ENCODE measurements at places on chromosomes 2 and 18.

DNA sequence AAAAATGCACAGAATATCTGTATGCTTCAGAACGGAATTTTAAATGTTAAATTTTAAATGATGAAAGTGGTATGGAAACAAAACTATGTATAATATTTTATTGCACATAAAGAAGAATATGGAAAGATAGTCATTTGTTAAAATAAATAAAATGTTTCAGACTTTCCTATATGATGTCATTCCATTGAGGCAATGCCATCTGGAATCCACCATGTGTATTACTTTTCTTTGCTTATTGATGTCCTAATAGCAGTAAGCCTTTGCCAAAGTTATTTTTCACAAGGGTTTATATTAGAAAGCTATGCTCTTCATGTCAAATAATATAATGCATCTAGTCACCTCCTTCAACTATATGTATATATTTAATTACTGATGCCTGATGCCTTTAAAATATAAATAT lies 601.6 kb upstream of the PKDCC start:
- no peak for DNase-seq

DNA sequence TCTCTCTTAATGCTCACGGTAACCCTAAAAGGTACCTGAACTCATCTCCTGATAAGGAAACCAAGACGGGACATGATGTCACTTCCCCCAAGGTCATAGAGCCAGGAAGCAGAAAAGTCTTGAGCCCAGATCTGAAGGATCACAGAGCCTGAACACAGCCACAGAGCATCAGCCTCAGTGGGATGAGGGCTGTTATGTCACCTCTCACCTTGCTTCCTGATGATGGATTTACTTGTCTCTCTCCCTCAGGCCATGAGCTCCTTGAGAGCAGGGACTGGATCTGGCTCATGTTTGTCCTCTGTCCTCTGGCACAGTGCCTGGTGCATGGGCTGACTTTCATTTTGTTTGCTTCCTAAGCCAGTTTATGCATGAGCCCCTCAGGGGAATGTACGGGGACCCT lies 54.2 kb downstream of the SERTAD2 start:
- DNase-seq, result no peak

DNA sequence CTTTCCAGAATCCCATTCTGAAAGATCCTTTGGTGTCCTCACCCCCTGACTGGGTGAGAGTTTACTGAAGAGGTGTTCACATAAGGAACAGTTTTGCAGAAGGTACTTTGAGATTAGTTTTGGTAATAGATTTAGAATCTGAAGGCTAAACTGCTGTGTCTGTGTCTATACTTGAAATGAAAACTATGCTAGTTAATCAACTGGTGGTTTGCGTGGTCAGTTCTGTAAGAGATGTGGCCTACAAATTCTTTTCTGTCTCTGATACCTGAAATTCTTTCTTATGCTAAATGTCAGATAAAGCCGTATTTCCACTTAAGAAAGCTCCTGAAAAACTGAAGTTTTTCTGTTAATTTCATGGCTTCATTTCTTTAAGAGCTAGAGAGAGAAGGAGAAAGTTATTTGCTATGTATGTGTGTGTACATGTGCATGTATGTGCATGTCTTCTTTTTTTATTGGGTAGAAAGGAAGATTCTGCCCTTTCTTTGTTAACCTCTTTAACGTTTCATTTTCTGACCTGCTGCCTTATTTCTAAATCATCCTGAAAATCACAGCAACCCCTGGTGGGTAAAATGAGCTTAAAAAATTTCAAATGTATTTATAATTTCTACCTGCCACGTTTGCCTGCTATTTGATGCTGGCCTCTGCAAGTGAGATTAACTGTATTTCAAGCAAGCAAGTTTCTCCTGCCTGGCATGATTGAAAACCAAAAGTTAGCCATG lies 552.0 kb upstream of the NRP2 start:
- DNase-seq, result no peak

DNA sequence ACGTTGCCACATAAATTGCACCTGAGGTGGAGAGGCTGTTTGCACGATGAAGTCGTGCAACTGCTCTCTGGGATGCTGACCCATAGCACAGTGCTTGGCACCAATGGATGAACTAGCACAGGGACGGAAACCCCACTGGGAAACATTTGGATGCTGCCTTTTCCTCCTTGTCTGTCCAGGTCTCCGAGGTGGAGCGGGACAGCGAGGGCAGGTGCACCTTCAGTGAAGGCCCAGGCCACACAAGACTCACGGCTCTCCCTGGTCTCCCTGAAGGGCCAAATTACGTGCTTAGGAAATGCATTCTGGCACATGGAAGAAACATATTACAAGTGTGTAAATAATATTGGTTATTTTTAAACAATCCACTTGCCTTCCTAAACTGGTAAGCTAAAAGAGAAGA lies 70.3 kb downstream of the TPO start:
- no peak for DNase-seq

DNA sequence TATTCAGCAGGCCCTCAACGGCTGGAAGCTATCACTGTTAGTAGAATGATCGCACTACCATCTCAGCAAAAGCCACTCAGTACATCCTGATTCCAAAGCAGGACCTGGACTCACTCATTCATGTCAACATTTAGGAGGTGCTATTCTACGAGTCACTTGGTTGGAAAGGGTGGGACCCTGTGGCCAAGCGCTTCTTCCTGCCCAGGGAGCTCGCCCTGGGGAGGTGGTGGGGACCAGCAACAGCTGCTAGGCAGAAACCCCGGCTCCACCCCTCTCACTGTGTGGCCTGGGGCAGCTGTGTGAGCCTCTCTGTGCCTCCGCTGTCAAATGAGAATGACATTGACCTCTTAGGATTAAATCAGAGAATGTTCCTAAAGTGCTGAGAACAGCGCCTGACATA lies 231.4 kb downstream of the EIPR1 start:
- DNase-seq, result no peak

DNA sequence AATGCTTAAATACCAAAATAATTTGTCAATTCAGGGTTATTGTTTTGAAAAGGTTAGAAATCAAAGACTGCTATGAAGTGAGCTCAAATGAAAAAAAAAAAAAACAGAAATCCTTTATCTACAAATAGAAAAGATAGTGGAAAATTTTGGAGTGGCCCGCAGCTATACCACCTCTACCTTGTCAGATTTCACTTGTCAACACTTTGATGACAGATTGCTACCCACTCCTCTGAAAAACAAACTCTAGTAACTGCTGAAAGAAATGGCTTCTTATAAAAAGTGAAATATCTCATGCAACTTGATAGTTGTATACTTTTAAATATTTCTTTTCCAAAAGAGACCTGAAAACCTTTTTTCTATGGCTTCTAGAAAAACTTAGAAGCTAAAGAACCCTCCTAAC lies 84.5 kb downstream of the WDPCP start:
- DNase-seq, result no peak

DNA sequence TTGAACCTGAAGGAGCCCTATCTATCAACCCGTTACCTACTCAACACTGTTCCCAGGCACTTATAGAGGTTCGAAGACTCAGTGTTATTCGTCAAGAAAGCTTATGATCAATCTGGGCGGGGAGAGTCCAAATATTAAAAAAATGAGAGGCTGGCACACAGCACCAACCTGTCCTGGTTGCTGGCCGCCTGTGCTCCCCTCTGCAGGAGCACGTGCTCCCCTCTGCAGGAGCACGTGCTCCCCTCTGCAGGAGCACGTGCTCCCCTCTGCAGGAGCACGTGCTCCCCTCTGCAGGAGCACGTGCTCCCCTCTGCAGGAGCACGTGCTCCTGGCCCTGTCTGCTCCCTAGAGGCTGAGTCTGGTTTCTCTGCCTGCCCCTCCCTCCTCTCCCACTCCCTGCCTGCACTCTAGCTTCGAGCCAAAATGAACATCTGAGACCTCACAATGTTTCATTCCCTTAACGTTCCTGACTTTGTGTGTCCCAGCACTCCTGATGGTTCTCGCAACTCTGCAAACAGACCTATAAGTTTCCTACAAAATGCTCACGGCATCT lies 614.0 kb upstream of the ID2 start:
- no peak for DNase-seq

GRCh38 chr2:105118960-105119359 lies 81.1 kb downstream of the MRPS9 start:
- DNase-seq, result no peak

- no peak for DNase-seq
These were observed 91.6 kb downstream of the PTPRM start for GRCh38 chr18:7658701-7659100.

- no peak for DNase-seq
These were observed 74.4 kb upstream of the EPB41L3 start for GRCh38 chr18:5618047-5618688.

DNA sequence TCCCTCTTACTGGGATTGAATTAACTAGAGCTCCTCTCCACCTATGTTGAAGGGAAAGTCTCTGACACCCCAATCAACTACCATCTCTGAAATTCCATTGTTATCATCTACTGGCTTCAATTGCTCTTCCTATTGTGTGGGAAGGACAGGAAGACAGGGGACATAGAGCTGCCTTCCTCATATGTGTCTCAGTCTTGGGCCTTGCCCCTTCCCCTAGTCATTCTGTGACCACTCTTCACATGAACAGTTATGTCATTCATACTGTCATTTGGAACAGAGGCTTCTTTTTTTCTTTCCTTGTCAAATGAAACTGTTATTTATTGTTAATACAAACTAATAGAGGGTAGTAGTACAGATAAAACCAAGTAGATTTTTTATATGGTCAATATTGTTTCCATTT lies 69.6 kb upstream of the EMILIN2 start:
- no peak for DNase-seq

- no peak for DNase-seq
These were observed 155.3 kb upstream of the NABP1 start for GRCh38 chr2:191522478-191523120.

GRCh38 chr2:16722677-16723076 lies 57.0 kb upstream of the CYRIA start:
- DNase-seq, result no peak

DNA sequence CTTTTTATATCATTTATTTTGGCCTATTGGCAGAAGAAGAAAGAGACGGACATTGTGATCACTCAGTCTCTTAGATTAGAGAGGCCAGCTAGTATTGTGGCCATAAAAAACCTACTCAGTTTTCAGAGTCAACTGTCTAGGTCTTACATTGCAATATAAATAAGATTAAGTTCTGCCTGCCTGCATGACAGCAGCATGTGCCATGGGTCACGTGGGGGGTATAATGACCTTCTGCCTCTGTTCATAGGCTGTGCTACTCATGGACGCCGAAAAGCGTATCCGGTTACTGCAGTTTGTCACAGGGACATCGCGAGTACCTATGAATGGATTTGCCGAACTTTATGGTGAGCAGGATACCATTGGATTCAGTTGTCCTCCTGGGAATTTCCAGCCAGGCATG lies 238.5 kb downstream of the ALPK2 start:
- DNase-seq, result no peak

DNA sequence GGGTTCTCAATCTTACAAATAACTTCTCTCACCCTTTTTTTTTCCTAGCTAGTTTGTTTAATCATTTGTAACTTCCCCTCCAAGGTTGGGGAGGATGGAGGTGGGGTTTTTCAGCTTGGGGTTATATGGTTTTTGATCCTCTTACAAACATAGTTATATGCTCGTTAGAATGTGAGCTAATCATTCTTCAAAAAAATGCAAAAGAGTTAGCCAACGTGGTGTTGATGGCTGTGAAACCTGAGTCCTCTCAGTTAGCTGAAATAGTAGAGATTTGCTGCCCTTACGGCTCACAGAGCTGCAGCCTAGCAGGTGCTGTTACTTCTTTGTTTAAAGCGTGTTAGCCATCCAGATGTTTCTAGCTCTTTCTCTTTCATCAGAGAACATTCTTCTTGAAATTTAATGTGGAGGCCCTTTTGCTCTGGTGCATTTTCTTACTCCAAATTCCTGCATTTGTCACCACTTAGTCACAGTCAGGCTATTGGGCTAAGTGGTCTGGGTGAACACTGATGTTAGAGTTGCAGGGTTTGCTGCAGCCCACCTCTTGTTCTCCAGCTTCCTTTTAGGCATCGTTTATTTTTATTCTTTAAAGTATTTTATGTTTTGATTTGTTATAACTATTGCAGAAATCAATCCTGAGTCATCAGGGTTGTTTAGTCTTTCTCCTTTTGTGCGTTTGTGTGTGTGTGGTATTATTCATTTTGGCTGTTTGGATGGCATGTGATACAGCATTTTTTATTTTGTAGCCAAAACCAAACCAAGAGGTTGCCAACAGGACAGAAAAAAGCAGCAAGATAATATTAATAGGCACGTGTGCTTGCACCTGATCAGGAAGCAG lies 41.1 kb downstream of the LIMS1 start:
- DNase-seq, result no peak

DNA sequence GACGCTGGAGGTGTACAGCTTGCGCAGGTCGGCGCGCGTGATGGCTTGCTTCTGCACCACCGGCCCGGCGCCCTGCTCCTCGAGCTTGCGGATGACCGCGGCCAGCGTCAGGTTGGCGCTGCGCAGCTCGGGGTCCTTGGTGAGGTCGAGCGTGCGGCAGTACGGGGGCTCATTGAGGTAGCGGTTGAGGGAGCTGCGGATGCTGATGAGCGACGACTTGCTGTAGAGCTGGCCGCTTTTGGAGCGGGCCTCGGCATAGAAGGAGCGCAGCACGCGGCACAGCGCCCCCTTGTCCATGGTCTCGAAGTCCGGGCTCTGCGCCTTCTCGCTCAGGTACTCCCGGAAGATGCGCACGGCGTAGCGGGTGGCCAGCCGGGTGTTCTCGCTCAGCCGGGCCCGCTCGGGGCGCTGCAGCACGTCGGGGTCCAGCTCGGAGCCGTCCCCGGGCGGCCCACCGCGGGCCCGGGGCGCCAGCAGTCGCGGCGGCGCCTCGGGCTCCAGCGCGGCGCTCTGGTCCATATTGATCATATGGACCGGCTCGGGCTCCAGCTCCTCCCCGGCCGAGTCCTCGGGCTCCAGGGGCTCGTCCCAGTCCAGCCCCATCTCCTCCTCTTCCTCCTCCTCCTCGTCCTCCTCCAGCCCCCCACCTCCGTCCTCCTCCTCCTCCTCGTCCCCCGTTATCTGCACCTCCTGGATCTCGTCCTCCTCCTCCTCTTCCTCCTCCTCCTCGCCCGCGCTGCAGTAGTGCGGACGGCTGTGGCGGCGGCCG lies 523 bp downstream of the KCTD1 start:
- DNase-seq, result peak; percentile 26

DNA sequence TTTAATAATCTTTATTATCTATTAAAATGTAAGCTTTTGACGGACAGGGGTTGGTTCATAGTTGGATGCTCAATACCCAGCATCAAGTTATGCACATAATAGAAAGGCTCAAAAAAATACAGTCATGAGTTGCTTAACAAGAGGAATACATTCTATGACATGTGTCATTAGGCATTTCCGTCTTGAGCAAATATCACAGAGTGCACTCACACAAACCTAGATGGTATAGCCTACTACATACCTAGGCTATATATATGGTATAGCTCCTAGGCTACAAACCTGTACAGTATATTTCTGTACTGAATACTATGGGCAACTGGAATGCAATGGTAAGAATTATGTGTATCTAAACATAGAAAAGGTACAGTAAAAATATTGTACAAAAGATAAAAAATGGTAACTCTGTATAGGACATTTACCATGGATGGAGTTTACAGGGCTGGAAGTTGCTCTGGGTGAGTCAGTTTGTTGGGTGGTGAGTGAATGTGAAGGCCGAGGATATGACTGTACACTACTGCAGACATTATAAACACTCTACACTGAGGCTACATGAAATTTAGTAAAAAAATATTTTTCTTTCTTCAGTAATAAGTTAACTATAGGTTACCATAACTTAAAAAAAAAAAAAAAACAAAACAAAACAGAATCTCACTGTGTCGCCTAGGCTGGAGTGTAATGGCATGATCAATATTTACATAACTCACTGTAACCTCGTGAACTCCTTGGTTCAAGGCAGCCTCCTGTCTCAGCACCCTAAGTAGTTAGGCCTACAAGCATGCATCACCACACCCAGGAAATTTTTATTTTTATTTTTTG lies 201.2 kb downstream of the NBAS start:
- DNase-seq, result no peak

- no peak for DNase-seq
These were observed 33.6 kb downstream of the DGKD start for GRCh38 chr2:233387667-233388528.

All from T-helper 2 cell (primary cell).